NCI-H460 (cell line): ENCODE measurements at places on chromosomes 2 and 18.

DNA sequence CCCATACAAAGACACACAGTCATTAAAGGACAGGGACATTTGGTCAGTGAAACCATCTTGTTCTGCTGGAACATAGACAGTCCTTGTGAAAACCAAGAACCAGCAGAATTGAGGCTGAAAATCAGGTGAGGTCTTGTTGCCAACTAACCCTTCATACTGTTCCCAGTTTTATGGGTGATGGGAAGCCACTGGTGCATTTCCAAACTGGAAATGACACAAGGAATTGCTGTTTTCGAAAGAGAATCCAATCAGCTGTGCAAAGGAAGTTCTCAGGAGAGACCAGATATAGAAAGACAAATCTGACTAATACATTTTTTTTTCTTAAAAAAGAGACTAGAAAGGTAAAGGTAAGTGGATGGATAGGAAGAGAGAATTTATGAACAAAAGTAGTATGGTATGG, 948.2 kb downstream of the TSN start:
- no peak for DNase-seq

DNA sequence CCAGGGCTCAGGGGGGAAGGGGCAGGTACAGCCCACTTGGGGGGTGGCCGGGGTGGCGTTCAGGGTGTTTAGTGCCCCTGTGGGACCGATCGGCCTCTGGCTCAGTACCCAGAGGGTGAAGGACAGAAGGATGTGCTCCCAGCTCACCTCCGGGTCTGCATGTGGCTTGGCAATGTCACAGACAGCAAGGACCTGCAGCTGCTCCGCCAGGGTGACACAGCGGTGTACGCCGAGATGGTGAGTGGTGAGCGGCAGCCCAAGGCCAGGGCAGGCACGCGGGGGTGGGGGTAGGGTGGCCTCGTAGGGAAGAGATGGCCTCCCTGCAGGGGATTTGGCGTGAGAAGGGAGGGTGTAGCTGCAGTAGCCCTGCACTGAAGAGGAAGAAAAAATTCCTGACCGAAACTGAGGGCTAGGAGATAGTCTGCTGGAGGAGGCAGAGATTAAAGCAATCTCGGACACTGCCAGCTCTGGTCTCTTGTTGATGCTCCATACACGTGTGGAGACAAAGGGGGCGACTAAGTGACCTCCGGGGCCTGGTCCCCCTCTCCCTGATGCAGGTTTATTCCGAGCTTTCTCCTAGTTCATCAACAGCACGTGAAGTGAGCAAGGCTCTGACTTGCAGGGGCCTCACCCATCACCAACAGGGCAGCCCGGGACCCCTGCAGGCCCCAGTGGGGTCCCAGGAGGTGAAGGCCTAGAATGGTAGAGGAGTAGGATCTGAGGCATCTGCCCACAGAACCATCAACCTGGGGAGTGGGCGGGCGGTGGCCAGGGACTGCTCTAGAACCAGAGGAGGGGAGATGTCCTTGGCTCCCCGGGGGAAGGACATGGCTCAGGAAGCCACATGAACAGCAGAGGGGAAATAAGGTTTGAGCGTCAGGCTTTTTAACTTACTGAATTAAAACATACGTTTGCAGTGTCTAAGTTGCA, 45.4 kb downstream of the FER1L5 start:
- no peak for DNase-seq

DNA sequence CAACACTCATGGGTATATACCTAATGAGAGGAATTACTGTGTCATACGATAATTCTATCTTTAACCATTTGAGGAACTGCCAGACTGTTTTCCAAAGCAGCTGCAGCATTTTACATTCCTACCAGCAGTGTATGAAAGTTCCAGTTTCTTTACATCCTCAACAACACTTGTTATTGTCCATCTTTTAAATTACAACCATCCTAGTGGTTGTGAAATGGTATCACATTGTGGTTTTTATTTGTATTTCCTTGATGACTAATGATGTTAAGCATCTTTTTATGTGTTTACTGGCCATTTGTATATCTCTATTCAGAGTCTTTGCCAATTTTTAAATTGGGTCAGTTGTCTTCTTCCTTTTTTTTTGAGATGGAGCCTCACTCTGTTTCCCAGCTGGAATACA, 4.0 kb upstream of the CKAP2L start:
- DNase-seq, result no peak

DNA sequence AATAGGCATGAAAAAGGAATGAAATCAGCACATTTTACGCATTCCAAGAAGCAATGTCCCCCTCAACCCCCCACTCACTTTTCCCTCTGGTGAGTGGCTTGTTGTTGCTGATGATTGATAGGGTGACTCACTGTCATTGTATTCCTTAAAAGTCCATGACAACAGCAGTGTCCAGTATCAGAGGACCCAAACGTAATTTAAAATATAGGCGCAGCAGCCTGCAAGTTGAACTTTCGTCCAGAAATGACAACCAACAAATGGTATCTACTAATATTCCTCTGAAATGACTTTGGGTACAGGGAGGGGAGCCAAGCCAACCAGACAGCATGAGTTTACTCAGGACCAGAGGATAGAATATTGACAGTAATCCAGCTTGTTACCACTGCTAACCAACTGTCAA, 182.9 kb upstream of the SIX3 start:
- DNase-seq, result no peak

- DNase-seq, result no peak
These were observed 32.3 kb downstream of the CHN1 start for GRCh38 chr2:174972924-174973323.

- no peak for DNase-seq
These were observed 6.7 kb upstream of the ADCY3 start for GRCh38 chr2:24926602-24927252.

DNA sequence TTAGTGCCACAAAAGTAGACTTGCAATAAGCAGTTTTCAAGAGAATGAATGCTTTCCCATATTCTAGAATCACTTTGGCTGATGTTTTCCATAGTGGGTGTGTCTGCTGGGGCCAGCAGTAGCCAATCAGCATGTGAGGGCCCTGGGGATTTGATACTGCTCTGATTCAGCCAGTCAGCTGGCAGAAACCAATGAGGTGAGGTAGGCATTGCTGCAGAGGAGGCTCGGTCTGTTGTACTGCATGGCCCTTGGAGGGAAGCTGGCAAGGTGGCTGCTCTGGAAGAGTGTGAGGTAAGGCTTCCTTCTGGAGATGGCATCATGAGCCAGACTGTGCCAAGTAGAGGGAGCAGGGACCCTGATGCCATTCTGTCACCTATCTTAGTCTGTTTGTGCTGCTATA, 22.7 kb downstream of the TMEM87B start:
- DNase-seq, result no peak

DNA sequence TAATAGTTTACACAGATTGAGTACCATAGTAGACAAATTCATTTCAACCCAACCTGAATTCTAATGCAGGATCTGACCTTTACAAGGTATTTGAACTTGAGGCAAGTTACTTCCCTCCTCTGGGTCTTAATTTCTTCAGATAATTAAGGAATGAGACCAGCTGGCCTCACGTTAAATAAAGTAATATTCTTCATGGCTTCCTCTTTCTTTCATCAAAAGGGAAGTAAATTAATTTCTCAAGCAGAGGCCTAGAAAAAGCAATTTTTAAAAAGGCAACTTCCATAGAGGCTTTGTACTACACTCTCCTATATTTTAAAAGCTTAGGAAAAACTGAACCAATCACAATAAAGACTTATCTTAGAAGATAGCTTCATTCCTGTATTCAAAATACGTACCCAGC, 109.2 kb downstream of the EXOC6B start:
- no peak for DNase-seq

DNA sequence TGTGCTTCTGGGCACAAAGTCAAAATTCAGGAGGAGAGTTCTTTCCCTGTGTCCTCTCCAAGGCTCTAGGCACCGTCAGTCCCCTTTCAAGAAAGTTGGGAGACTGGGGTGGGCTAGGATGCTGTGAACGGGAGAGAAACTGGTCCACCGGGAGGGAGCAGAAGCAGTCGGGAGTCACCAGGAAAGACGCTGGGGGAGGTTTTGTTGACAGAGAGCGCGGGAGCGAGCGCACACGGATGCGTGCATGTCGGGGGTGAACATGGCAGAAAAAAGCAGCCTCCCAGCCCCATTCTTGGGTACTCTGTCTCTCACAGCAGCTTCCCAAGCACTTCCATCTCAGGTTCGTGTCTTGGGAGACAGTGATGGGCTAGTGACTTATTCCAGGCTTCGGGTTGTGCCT, 97.1 kb upstream of the PXDN start:
- no peak for DNase-seq

DNA sequence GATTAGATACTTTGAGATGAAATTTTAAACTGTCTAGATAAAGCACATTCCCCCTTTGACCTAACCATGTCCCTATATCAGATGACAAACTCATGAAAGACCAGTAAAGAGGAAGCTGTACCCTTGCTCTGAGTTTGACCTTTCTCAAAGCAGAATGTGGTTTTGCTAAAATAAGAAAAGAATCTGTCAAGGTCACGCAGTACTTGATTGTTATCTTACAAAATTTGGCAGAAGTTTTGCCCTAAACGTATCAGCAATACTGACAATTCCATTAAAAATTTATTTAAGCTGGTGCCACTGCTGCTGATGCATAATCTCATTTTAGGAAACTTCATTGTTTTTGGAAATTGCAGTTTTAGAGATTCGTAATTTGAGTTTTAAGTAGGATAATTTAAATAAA, 31.2 kb upstream of the GALM start:
- DNase-seq, result no peak

- no peak for DNase-seq
These were observed 2.8 kb downstream of the NCKAP1 start for GRCh38 chr2:183035298-183035953.

- DNase-seq, result no peak
These were observed 880.6 kb upstream of the ID2 start for GRCh38 chr2:7801212-7801611.

DNA sequence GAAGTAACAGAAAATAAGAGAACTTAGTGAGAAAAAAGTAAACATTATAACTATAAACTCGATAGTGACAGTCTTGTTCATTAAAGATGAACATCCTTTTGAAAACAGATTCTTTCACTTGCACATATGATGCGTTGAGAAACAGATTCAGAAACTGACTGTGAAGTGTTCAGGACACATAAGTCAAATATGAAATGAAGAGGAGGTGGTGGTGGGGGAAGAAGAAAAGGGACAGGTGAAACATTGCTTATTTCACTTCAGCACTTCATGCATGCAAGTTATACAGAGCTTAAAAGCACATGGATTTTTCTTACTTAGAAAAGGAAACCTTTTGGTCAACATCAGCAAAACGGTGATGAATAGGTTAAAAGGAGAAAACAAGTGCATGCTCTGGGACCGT, 42.5 kb downstream of the STAT4 start:
- DNase-seq, result no peak

DNA sequence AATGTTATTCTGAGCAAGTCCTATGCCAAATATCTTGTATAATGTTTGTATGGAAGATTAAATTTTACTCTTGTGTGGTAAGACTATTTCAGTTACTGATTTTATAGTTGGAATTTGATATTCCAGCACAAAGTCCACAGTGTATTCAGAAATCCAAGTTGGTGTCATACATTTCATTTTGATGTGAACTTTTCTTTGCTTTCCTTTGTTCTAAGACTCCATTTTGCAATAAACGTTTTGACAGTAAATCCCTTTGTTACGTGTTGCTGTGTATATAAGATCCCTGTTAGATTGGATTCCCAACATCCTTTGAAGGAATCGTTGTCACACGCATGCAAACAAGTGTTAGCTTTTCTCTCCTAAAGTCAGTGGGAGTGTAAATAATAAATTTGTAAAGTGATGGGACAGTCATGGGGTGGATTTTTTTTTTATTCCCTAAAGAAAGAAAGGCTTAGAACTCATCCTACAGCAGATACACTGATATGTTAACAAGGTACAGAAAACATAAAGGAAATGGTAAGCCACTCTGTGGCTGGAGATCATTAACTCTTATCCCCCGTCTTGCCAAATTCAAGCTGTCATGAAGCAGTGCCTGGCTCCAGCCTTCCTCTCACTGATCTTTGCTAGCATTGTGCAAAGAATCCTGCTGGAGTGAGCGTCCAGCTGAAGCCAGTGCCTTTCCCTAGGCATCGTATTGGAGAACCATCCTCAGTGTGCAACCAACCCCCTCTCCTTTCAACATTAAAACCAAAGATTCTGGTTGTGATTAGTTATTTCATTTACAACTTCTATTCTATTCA, 127.6 kb upstream of the CDCA7 start:
- DNase-seq, result no peak

GRCh38 chr2:151640087-151640486, 94.2 kb downstream of the NEB start:
- no peak for DNase-seq

- DNase-seq, result no peak
These were observed 23.2 kb downstream of the CAB39 start for GRCh38 chr2:230735884-230736283.

DNA sequence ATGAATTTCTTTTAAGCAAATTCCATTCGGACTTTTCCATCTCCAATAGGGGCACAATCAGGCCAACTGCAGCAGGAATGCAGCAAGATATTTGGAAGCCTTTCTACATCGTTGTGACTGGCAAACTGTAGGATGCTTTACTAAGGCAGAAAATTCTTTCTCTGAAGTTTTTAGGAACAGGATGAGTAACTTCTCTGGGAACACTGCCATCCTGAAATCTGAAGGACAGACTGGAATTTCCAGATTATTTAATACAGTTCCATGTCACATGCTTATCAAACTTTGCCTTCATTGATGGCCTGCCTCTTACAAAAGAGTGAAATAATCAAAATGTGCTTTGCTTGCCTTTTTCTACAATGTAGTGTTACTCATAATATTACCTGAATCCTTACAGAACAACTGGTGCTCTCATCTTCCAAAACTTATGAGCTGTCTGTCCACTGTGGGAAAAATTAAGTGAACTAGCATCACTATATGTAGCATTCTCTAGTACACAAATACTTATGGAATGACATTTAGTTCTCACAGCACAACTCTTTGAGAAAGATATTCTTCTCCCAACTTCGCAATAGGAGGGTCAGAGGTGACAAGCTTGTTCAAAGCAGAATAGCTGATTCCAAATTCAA, 32.0 kb upstream of the MAP2 start:
- no peak for DNase-seq

DNA sequence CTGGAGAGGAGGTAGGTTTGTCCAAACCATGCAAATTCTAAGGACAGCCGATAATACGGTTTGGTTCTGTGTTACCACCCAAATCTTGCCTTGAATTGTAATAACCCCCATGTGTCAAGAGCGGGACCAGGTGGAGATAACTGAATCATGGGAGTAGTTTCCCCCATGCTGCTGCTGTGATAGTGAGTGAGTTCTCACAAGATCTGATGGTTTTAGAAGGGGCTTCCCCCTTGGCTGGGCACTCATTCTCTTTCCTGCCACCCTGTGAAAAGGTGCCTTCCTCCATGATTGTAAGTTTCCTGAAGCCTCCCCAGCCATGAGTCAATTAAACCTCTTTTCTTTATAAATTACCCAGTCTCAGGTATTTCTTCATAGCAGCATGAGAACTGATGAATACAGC, 295.2 kb downstream of the NBAS start:
- DNase-seq, result no peak

DNA sequence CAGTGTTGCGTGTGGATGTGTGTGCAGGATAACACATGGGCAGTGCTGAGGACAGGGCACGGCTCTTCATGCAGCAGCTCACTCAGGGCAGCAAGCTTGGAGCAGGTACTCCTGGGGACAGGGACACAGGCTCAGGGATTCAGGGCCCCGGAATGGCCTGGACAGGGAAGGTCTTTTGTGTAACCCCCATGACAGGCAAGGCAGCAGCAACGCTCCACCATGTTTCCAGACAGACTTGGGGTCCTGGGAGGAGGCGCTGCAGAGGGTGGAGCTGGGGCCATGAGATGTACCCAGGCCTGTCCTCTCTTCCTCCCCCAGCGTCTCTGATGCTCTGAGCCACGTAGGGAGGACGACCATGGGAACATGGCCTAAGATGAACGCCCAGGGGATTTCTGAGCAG, 58.3 kb downstream of the ADNP2 start:
- no peak for DNase-seq
